GM04503 (cell line): ENCODE measurements at places on chromosomes 7 and 10.

- no peak for DNase-seq
Measured at GRCh38 chr10:128095027-128095752, 31.0 kb downstream of the MKI67 start.

DNA sequence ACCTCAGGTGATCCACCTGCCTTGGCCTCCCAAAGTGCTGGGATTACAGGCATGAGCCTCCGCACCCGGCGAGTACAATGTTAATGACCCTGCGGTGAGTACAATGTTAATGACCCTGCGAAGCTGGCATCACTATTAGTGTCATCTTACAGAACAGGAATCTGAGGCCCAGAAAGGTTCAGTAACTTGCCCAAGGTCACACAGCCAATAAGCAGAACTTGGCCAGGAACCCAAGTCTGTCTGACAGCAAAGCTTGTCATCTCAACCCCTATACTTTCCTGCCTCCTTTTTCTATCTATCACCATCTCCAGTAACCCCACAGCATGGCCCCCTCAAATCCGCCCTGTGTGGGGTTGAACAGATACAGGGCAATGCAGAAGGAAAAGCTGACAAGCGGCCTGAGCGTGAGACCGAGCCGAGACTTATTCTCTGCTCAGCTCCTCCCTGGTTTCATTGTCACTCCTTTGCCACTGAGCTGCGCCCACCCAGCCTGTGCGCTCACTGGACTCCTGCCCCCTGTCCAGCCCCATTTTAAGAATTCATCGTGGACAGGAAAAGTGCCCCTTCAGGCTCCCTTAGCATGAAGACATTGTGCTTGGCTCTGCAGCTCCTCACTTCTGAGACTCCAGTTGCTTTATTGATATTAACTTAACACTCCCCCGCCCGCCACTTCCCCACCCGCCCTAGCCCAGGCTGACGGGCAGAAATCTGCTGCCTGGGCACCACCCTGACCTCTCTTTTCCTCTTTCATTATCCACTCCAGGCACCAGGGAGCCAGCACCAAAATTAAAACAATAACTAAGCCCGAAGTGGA is 58.1 kb upstream of the LBX1 start:
- no peak for DNase-seq

DNA sequence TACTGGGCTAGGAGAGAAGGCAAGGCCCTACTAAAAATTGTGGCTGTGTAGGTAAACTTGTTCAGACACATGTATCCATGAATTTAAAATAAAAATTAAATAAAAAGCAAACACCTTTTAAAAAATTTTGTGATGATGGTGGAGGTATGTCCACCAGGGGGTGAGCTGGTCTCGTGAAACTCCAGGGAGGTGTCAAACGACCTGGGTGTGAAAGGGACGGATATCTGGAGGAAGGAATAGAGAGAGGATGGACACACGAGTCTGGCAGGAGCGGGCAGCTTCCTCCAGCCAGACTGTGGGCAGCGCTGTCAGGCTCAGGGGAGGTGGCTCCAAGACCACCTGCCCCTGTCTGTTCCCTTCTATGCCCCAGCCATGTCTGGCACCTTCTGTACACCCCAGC is 34.8 kb upstream of the DMBT1 start:
- DNase-seq = no peak

DNA sequence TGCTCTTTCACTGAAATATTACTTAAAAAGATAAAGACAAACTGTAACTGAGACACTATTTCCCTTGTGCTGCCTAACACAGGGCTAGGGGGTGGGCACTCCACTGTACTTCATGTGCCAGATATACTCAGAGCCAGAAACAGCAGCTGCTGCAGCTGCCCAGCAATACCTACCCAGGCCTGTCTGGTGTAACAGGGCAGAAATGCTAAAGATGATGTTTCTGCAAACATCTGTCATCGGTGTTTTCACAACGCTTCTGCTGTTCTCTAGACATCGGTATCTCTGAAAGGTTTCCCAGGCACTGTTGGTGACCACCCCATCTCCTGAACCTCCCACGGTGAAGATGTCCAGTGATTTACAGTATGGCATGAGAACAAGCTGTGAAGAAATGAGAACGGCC is 42.7 kb downstream of the LAMB1 start:
- DNase-seq = no peak

GRCh38 chr10:77383861-77384553 is 253.6 kb downstream of the KCNMA1 start:
- no peak for DNase-seq

- no peak for DNase-seq
Measured at GRCh38 chr10:14625765-14626525, 148.8 kb downstream of the FAM107B start.

DNA sequence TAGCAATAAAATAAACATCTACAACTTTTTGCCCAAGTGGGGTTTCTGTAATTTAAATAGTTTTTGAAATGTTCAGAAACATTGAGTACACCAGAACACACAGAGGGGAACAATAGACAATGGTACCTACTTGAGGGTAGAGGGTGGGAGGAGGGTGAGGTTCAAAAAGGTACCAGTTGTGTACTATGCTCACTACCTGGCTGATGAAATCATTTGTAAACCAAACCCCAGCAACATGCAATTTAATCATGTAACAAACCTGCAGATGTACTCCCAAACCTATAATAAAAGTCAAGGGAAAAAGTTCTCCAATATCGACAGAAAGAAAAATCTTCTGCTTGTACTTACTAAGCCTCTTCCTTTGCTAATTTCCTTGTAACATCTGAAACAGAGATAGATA is 4.2 kb upstream of the TES start:
- no peak for DNase-seq

DNA sequence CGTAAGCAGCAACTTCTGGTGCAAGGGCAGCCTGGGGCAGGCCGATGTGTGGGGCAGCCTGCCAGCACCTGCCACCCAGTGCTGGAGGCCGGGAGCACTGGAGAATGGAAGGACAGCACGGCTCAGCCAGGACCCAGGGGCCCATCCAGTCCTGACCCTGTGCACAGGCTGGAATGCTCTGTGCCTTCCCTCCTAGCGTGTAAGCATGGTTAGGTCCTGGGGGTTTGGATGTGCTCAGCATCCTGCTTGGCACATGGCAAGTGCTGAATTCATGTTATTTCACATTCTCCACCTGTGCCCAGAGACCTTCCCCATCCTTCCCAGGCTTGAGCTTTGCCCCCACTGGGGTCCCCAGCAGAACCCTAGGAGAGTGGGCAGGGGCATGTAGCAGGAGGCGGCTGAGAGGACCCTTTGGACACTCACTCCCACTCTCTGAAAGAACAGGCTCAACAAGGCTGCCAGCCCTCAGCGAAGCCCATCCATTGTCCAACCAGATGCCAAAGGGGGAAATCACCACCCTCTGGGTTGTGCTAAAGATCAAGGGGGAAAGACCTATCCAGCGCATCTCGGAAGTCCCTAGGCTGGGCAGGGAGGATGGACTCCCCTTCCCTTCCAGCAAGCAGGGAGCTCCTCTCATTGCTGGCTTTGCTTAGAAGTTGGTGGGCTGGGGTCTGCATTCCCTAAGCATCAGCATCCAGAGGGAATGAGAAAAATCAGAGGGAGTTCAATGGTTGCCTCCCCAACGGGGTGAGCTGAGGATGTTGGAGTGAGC is 29.7 kb downstream of the ANXA8 start:
- no peak for DNase-seq

DNA sequence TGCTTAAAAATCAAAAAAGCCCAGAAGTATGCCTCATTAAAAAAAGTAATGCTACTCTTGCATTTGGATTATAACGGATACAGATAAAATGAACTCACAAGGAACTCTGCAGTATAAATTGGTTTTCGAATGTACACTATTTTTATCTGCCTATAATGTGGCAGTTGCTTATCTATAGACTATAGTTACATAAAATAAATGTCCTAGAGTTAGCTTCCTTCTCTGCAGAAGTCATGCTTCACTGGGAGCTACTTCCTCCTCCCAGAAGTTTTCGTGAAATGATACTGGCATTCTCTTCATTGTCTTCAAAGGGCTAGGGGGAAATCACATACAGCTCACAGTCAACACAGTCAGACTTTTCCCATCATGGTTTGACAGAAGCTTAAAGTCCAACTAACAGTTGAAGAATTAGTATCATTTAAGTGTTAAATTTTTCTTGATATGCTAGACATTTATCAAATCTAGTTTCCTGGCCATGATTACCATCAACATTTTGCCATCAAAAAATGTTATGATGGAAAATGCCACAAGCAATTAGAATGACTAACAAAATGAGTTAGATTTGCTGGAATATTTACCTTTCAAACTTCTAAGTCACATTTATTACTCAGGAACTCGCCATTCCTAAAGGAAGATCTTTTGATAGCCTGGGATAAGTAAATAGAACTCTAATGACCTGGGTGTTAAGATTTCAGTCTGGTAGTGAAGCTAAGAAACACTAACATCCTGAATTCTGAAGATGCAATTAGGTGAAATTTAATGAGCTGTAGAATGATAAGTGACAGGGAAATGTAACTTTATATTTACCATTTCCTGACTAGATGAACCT is 87.3 kb upstream of the TRIL start:
- no peak for DNase-seq

GRCh38 chr10:87864496-87865059 is 1.2 kb downstream of the PTEN start:
- DNase-seq = no peak

DNA sequence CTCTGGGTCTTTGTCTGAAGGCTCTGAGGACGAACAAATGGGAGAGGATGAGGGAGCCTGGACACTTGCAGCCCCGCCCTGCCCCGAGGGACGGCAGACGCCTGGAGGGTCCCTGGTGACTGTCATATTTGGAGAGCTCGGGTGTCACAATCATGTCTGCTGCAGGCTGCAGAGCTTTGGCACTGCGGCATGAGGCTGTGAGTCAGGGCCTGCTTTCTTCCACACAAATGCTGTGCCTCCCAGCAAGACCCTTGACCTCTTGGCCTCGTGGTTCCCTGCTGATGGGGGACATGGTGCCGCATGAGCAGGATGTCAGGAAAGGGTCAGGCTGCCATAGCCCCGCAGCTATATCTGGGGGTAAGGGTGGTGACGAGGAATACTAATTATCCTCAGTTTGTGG is 64.9 kb upstream of the PPIF start:
- DNase-seq = no peak

DNA sequence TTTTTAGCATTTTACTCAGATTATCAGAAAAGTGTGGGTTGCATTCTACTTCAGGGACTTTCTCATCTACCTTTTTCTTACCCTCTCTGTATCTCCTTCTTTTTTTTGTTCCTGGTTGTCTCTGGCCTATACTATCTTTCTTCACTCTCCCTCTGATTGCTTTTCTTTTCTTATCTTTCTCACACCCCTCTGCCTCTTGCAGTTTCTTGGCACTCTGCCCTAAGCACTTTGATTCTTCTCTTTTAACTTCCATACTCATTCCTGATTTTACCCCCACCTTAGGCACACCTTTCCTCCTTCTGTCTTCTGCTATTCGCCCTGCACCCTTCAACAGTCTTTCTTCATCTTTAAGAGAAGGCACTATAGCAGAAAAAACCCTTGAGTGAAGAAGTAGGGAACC is 92.8 kb upstream of the HPS1 start:
- DNase-seq = no peak

DNA sequence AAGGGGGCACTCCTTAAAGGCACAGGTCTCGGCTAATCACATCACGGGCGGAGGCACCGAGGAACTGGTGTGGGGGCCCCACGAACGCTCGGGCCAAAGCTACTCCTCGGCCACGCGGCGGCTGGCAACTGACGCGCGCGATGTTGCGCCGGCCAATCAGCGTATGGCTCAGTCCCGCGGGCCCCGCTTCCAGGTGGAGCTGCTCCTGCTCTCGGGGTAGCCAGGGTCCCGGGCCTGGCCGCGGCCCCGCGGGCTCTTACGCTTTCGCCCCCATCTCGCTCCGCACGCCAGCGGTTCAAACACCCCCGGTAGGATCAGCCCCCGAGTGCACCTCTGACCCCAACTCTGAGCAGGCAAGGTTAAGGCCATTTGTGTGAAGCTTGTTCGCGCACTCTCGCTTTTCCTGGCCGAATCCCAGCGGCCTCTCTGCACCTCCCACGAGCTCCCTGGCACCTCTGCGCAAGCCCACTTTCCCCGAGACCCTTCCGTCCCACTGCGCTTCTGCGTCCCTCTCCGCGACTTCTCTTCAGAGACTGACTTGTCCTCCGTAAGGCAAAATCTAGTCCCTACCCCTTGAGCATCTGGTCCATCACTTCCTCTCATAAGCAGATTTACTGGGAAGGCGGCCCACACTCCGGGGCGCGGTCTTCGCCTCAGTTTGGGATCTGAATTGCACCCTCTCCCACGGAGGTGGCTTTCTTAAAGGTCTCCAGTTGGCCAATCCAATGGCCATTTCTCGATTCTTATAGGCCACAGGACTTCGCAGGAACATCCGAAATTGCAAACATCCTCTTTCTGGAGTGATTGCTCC is 200.9 kb upstream of the TBX20 start:
- no peak for DNase-seq

DNA sequence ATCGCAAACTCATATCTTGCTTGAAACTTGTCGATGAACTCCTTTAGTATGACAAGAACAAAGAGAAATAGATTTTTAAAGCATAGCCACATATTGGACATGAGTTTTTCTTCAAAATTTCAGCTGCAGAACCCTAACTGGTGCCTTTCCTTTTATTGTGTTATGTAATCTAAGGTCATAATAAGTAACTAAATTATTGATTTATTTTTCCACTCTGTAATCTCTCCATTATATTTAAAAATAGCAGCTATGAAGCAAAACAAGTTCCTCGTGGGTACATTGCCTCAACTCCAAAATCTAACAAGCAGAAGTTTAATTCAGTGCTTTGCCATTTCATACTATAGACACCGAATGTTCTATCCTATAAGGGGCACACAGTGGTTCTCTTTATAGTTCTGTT is 159.2 kb upstream of the PRSS1 start:
- no peak for DNase-seq

DNA sequence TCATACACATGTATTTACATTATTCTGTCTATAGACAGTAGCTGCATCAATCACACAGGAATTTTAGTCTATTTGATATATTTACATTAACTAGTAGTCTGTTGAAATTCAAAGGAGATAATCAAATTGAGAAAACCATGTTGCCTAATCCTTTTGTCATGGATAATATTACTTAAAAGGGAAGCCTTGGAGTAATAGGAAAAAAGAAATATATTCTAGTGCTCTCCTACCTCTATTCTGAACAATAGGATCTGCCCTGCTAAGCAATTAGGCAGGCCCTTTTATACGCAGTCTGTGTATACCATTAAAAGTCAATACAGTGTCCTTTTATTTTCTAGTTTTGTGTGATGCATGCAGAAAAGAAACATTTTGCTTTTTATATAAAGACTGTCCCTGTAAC is 24.5 kb downstream of the UMAD1 start:
- DNase-seq = no peak

- no peak for DNase-seq
Measured at GRCh38 chr10:25112016-25112415, 62.8 kb upstream of the GPR158 start.

- no peak for DNase-seq
Measured at GRCh38 chr7:30973292-30973691, 9.5 kb downstream of the GHRHR start.
